ENCODE measurements at places on chromosomes 2 and 18. TPM values are rescaled to one million over a fixed set of nuclear protein-coding genes. Genes with fewer than 3 reads are reported as not detected.

- no peaks in the 10 kb centered on the region for H3K4me1 ChIP-seq
- no peaks in the 10 kb centered on the region for H3K36me3 ChIP-seq
- DNase-seq, result no peak
Measured at GRCh38 chr18:3350566-3351527, 88.9 kb downstream of the MYL12B start.

GRCh38 chr18:39589496-39589895, 2023.9 kb upstream of the CELF4 start:
- no peak overlapping the region for H3K27ac ChIP-seq
- H3K36me3 ChIP-seq, result no peaks in the 10 kb centered on the region
- H3K4me1 ChIP-seq, result no peaks in the 10 kb centered on the region
- H3K4me3 ChIP-seq, result no peak overlapping the region

- H3K27me3 ChIP-seq, result no peaks in the 10 kb centered on the region
- no peak overlapping the region for H3K27ac ChIP-seq
- DNase-seq, result no peak
- H3K4me3 ChIP-seq, result no peak overlapping the region
Measured at GRCh38 chr2:29053670-29054400, 20.5 kb downstream of the PCARE start.

- no peak for DNase-seq
- H3K4me3 ChIP-seq, result no peak overlapping the region
- no peak overlapping the region for H3K27ac ChIP-seq
- H3K27me3 ChIP-seq, result no peaks in the 10 kb centered on the region
- H3K4me1 ChIP-seq, result no peaks in the 10 kb centered on the region
Measured at GRCh38 chr2:110905217-110905616, 172.8 kb downstream of the ACOXL start.

- no peak overlapping the region for H3K27ac ChIP-seq
- H3K36me3 ChIP-seq, result peaks cover 14% of the 10 kb centered on the region
- H3K27me3 ChIP-seq, result no peaks in the 10 kb centered on the region
Measured at GRCh38 chr2:63399156-63399555, 189.1 kb downstream of the WDPCP start.

GRCh38 chr2:205989271-205990071, 96.5 kb downstream of the INO80D start:
- no peaks in the 10 kb centered on the region for H3K27me3 ChIP-seq
- no peak for DNase-seq
- no peak overlapping the region for H3K4me3 ChIP-seq
- H3K4me1 ChIP-seq, result no peaks in the 10 kb centered on the region
- peaks cover 10% of the 10 kb centered on the region for H3K36me3 ChIP-seq
- H3K27ac ChIP-seq, result no peak overlapping the region

- peaks cover 9% of the 10 kb centered on the region for H3K36me3 ChIP-seq
- H3K4me3 ChIP-seq, result no peak overlapping the region
- peaks cover 7% of the 10 kb centered on the region for H3K4me1 ChIP-seq
- no peak overlapping the region for H3K27ac ChIP-seq
- DNase-seq, result no peak
Measured at GRCh38 chr18:70197026-70197425, 8.5 kb downstream of the RTTN start.

DNA sequence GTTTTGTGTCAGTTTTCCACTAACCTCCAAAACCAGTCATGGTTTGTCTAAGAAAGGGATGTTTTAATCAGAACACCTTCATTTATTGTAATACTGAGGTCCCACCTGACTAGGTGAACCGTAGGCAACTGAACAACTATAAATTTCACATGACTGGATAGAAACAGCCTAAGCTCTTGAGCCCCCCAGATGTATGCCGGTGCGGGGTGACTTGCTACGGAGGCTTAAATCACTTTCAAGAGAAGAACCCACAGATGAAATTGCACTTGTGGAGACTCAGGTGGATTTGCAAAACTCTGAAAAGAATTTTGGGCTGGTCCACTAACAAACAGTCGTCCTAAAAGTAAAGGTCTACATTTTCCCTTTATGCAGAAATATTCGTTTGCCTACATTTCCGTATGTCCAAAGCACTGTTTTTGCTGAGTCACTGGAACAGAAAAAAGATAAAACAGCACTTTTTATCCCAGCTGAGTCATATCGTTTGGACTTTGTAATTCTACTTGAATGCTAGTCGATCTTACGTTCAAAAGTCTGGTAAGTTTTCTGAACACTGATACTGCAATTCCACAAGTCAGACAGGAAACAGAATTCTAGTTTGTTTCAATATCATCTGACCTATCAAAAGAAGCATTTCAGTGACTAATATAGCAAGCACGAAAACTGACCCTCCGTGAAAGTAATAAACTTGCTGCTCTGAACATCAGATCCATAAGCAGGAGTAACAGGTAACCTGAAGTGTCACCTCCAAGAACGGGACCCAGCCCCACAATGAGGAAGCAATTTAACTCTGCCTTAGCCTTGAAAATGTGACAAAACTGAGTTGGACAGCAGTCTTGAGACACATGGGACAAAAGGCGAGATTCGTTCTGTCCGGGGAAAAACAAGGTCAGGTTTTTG, 18.1 kb downstream of the ZNF516 start:
- no peak for DNase-seq
- H3K4me1 ChIP-seq, result peaks cover 79% of the 10 kb centered on the region
- H3K27me3 ChIP-seq, result no peaks in the 10 kb centered on the region
- peak overlapping the region; percentile 82 for H3K4me3 ChIP-seq
- H3K36me3 ChIP-seq, result peaks cover under 1% of the 10 kb centered on the region

- H3K36me3 ChIP-seq, result peaks cover 13% of the 10 kb centered on the region
- peaks cover 24% of the 10 kb centered on the region for H3K4me1 ChIP-seq
- no peak overlapping the region for H3K27ac ChIP-seq
- no peak for DNase-seq
Measured at GRCh38 chr2:239321596-239322415, 79.0 kb downstream of the HDAC4 start.

- H3K27me3 ChIP-seq, result peaks cover 8% of the 10 kb centered on the region
- H3K27ac ChIP-seq, result no peak overlapping the region
- no peak overlapping the region for H3K4me3 ChIP-seq
- no peak for DNase-seq
- no peaks in the 10 kb centered on the region for H3K36me3 ChIP-seq
- H3K4me1 ChIP-seq, result peaks cover 8% of the 10 kb centered on the region
Measured at GRCh38 chr2:233691443-233692433, 952 bp upstream of the UGT1A6 start.

- peaks cover 6% of the 10 kb centered on the region for H3K4me1 ChIP-seq
- no peaks in the 10 kb centered on the region for H3K36me3 ChIP-seq
- DNase-seq, result no peak
- H3K4me3 ChIP-seq, result no peak overlapping the region
- no peak overlapping the region for H3K27ac ChIP-seq
- H3K27me3 ChIP-seq, result no peaks in the 10 kb centered on the region
Measured at GRCh38 chr2:200616656-200617055, 30.8 kb downstream of the AOX1 start.

GRCh38 chr2:215499331-215499730, 63.5 kb upstream of the FN1 start:
- H3K4me3 ChIP-seq, result no peak overlapping the region
- H3K36me3 ChIP-seq, result no peaks in the 10 kb centered on the region
- peaks cover 11% of the 10 kb centered on the region for H3K27me3 ChIP-seq
- H3K27ac ChIP-seq, result no peak overlapping the region
- no peak for DNase-seq

DNA sequence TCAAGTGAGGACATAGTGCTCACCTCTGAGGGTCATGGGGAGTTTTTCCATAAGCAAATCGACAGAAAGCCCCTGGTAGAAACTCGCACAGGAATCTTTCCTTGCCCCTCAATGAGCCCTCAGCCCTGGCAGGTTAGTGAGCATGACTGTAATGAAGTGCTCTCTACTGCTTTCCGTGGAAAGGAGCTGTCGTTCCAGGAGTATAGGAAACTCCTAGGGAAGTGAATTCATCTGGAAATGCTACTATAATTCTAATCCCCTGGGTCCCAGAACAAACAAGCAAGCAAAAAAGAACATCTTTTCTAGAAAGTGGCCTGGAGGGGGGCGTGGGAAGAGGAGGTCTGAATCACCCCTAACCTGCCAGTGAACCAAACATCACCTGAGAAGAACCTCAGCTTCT, 18.1 kb downstream of the BCL2L11 start:
- no peak overlapping the region for H3K27ac ChIP-seq
- H3K27me3 ChIP-seq, result no peaks in the 10 kb centered on the region
- no peak for DNase-seq

- H3K4me1 ChIP-seq, result no peaks in the 10 kb centered on the region
- H3K36me3 ChIP-seq, result no peaks in the 10 kb centered on the region
- no peak overlapping the region for H3K4me3 ChIP-seq
- no peaks in the 10 kb centered on the region for H3K27me3 ChIP-seq
- H3K27ac ChIP-seq, result no peak overlapping the region
Measured at GRCh38 chr2:40535972-40536371, 84.1 kb upstream of the SLC8A1 start.

DNA sequence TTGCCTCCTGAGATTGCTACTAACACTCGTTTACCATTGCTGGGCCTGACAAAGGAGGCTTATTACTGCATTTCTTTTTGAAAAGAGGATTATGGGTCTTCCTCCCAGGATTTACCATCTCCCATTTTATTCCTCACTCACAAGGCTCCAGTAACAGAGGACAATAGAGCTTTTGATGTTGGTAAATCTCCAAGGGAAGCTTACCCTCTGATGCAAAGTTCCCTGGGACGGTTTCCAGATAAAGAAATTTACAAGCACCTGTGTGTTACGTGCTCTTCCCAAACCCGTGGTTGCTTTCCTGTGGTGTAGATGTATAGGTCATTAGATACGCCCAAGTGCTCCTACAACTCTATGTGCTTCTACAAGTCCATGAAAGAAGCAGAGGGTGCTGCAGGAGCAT, 17.1 kb downstream of the VSNL1 start:
- peaks cover 8% of the 10 kb centered on the region for H3K27me3 ChIP-seq
- no peak overlapping the region for H3K27ac ChIP-seq
- H3K4me1 ChIP-seq, result no peaks in the 10 kb centered on the region
- H3K36me3 ChIP-seq, result no peaks in the 10 kb centered on the region
- no peak for DNase-seq
- H3K4me3 ChIP-seq, result no peak overlapping the region

DNA sequence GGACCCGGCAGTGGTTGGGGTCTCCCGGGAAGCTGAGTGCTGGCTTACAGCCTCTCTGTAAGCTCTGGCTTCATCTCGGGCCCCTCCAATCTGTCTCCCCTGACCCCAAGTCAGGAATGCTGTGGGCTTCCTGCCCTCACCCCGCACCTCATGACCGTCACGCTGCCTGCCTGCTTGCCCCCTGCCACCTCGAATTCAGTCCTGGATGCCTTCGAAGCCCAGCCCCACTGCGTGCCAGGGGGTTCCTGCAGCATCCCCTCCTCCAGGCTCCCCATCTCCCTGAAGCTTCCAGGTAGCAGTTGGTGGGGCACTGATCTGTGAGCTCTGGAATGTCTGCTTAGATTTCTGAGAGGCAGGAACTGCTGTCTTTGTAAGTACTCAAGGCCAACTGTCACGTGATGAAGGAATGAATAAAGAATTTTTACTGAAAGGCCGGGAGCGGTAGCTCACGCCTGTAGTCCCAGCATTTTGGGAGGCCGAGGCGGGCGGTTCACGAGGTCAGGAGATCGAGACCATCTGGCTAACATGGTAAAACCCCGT, 6.5 kb downstream of the CLHC1 start:
- peak overlapping the region; percentile 79 for H3K27ac ChIP-seq
- DNase-seq, result no peak
- peaks cover 25% of the 10 kb centered on the region for H3K4me1 ChIP-seq
- H3K36me3 ChIP-seq, result no peaks in the 10 kb centered on the region
- no peak overlapping the region for H3K4me3 ChIP-seq
- H3K27me3 ChIP-seq, result no peaks in the 10 kb centered on the region

DNA sequence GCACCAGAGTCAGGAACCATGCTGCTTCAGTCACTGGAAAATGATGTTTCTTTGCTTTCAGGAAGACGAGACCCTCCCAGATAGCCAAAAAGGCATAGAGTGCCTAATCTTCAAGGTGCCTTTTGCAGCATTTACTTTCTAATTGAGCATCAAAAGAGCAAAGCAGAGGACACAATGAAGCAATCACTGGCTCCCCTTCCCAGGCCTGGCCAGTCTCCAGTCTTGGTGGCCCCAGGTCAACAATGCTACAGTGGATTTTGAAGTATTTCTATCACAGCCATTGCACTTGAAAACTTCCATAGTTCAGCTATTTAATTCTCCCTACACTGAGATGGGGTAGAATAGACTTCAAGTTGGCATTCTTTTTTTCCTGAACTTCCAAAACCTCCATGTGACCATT, 15.4 kb downstream of the ZBTB7C start:
- no peak overlapping the region for H3K4me3 ChIP-seq
- H3K27ac ChIP-seq, result no peak overlapping the region
- no peaks in the 10 kb centered on the region for H3K4me1 ChIP-seq
- H3K27me3 ChIP-seq, result peaks cover 70% of the 10 kb centered on the region
- DNase-seq, result no peak
- H3K36me3 ChIP-seq, result no peaks in the 10 kb centered on the region

GRCh38 chr2:63484481-63484880, 103.8 kb downstream of the WDPCP start:
- H3K4me3 ChIP-seq, result no peak overlapping the region
- no peak for DNase-seq
- no peaks in the 10 kb centered on the region for H3K36me3 ChIP-seq
- no peaks in the 10 kb centered on the region for H3K27me3 ChIP-seq

DNA sequence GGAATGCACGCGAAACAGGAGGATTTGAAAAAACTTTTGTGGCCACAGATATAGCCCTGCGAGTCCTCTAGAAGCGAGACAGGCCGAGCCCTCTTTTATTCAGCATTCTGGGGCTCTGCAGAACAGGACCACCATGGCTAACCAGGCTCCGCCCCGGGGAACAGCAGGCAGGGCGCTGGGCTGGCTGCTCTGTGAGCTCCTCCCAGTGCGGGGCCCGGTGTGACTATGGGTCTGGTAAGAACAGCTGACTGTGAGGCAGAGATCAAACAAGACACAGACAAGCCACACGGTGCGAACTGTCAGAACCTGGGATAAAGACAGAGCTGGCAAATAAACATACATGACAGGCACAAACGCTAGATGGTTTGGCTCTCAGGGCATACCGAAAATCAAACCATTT, 15.5 kb downstream of the PXDN start:
- no peak overlapping the region for H3K4me3 ChIP-seq
- H3K27ac ChIP-seq, result no peak overlapping the region
- H3K4me1 ChIP-seq, result no peaks in the 10 kb centered on the region
- H3K36me3 ChIP-seq, result no peaks in the 10 kb centered on the region

GRCh38 chr18:9055185-9055584, 47.3 kb upstream of the NDUFV2 start:
- H3K4me1 ChIP-seq, result no peaks in the 10 kb centered on the region
- H3K36me3 ChIP-seq, result peaks cover 3% of the 10 kb centered on the region
- DNase-seq, result no peak
- H3K27me3 ChIP-seq, result no peaks in the 10 kb centered on the region
- no peak overlapping the region for H3K4me3 ChIP-seq
- H3K27ac ChIP-seq, result no peak overlapping the region

NEU2 gene
- polyA plus RNA-seq, result not detected

STRADB gene
- polyA plus RNA-seq, result 159 TPM

AOX1 gene
- polyA plus RNA-seq, result 0.45 TPM

HOXD9 gene
- polyA plus RNA-seq, result not detected

SERPINB3 gene
- polyA plus RNA-seq, result not detected

IRS1 gene
- polyA plus RNA-seq, result 2.7 TPM

UGT1A3 gene
- not detected for polyA plus RNA-seq
